ENCODE measurements at places on chromosomes 2 and 18.

DNA sequence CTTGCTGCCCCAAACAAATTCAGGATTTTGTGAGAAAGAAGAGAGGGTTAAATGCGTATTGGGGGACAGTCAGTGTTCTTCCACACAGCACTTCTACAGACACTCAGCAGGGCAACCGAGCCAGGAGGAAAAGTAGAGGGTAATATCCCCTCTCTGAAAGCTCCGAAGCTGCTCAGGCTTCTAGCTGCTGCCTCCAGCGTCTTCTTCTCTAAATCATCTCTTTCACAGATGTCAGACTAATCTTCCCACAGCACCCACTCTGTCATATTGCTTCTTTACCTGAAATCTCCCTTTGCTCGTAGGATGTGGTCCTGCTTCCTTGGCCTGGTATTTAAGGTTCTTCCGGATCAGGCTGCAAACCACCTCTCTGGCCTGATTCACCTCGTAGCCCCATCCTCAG lies 117.6 kb upstream of the HAAO start:
- DNase-seq = no peak

DNA sequence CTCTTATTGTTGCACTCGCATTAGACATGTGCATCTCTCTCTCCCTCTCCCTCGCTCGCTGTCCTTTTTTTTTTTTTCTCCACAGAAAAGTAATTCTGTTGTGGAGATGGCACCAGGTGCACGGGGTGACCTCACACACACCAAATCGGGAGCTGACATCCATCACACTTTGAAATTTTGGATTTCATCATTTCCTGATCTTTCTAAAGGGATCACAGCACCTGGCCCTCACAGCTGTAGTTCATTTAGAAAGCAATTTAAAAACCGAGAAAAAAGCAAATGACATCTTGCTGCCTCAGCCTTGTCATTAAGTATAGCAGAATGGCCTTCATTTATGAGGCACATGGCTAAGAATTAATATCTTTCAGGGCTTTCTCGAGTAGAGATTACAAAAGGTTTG lies 717.2 kb downstream of the RNF144A start:
- peak; percentile 75 for DNase-seq

DNA sequence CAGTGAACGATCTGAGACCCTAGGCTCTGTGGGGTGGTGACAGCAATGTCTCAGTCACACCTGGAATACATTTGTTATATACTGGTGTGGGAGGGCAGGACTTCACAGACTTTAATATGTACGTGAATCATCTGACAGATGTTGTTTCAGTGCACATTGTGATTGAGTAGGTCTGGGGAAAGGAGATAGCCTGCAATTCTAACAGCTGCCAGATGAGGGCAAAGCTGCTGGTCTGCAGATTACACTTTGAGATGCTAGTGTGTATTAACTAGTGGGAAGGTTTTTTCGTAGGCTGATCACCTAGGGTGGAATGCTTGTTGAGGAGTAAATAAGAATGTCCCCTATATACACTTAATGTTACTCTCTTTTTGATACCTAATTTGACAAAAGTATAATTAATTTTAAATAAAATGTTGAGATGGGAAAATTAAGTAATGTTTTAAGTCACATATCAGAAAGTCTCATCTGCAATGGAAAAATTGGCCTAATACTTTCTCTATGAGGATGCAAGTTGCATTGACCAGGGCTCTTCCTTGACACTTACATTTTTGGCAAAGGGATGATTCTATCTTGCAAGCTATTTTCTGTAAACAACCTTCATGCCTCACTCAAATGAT lies 496.9 kb upstream of the HNMT start:
- peak; percentile 53 for DNase-seq

DNA sequence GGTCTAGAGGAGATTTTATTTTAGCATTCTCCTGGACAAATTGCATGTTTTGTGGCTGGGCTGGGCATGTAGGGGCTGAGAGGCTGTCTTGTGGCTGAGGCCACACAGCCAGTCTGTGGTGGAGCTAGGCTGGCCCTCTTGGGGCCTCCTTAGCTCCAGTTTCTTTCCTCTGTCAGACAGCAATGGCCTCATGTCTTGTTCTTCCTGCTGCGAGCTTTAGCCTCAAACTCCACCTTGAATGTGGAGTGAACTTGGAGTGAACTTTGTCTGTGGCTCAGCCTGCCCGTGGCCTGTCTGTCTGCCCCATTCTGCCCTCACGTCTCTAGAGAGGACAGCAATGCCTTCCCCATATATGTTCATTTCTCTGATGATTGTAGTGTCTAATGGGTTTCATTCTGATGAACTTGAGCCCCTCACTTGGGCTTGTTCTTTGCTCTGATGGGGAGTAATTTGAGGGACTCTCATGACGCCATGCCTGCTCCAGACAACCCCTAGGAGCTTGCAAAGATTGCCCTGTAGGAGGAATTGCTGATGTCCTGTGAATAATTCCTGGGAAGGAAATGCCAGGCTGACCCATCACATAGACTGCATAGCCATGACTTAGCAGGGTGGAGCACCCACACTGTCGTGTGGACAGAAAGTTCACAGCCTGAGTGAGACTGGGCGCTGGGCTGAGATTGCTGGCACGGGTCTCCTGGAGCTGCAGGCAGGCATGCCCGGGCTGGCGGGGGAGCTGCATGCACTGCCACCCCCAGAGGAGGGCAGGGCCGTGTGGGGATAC lies 42.6 kb downstream of the ASAP2 start:
- no peak for DNase-seq

- DNase-seq = no peak
These were observed 302.0 kb upstream of the CCDC68 start for GRCh38 chr18:55261253-55261652.

DNA sequence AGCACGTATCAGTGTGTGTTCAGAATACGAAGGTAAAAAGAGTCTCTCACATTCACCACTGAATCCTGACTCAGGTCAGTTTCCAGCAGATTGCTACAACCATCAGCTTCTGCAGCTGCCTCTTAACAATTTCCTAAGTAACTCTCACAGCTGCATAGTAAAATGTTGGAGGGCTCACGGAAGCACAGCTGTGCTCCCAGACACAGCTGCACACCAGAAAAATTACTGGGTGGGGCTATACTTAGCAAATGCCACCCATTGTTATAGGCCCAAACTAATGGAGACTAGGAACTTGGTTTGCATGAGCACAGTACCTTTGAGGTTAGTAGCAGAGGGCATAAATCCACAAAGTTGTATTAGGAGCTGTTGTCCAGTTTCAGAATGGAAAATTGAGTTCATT lies 153.9 kb upstream of the ERBB4 start:
- DNase-seq = no peak

- DNase-seq = no peak
These were observed 72.8 kb downstream of the LPIN1 start for GRCh38 chr2:11819235-11819729.

- DNase-seq = peak; percentile 78
These were observed 168.4 kb upstream of the PKDCC start for GRCh38 chr2:41879235-41879916.

GRCh38 chr18:29071869-29072268 lies 894.9 kb upstream of the CDH2 start:
- no peak for DNase-seq

- no peak for DNase-seq
These were observed 105.6 kb upstream of the FHL2 start for GRCh38 chr2:105504459-105504858.

- DNase-seq = no peak
These were observed 121.8 kb downstream of the TGFA start for GRCh38 chr2:70431716-70432347.

- no peak for DNase-seq
These were observed 15.5 kb upstream of the MSH6 start for GRCh38 chr2:47767497-47767844.

GRCh38 chr2:17311771-17312511 lies 206.3 kb downstream of the RAD51AP2 start:
- no peak for DNase-seq

- peak; percentile 0 for DNase-seq
These were observed 77.0 kb upstream of the CNGA3 start for GRCh38 chr2:98269274-98269673.

GRCh38 chr2:110674620-110675555 lies 3.0 kb downstream of the BUB1 start:
- DNase-seq = no peak

- DNase-seq = no peak
These were observed 115.6 kb downstream of the INO80D start for GRCh38 chr2:205970348-205970747.

- no peak for DNase-seq
These were observed 136.3 kb upstream of the CCDC68 start for GRCh38 chr18:55095584-55095983.

DNA sequence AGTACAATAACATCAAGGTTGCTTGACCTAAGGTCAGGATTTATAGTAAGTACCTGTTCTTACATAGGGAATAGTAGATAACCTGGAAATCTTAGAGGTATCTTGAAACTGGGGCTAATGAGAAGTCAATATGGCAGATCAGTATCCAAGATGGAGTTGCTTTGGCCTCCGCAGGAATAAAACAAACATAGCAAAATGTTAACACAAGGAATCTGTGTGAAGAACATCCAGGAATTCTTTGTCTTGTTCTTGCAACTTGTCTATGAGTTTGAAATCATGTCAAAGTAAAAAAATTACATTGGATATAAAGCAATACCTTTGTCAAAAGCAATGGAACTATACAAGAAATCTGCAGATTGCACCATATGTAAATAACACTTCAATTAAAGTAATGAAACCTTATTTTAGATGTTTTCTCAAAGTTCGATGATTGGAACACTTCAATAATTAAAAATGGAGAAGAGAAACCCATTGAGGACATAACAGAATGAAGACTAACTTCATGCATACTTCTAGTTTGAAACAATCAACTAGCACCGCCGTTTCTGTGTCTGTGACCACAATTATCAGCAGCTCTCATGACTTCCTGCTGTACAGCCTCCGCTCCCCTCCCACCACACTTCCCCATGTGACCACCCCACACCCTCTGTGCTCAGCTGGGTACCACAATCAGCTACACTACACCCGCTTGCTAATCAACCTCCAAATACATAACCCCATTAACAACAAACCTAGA lies 27.6 kb downstream of the C2orf76 start:
- no peak for DNase-seq

DNA sequence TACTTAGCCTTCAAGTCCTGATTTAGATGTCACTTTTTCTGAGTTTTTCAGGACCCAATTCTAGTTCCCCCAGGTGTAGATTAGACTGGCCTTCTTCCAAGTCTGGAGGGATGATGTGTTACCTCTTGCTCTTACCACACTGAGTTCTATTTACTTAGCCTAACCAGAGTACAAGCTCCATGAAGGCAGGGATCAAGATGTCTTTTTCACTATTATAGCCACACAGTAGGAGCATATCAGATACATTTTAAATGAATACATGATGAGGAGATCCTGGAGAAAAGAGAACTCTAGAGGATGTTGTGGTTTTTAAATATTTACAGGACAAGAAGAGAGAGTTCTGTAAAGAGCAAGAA lies 30.3 kb downstream of the TMEM87B start:
- no peak for DNase-seq

- peak; percentile 5 for DNase-seq
These were observed 145.0 kb downstream of the TTC27 start for GRCh38 chr2:32772638-32773447.

DNA sequence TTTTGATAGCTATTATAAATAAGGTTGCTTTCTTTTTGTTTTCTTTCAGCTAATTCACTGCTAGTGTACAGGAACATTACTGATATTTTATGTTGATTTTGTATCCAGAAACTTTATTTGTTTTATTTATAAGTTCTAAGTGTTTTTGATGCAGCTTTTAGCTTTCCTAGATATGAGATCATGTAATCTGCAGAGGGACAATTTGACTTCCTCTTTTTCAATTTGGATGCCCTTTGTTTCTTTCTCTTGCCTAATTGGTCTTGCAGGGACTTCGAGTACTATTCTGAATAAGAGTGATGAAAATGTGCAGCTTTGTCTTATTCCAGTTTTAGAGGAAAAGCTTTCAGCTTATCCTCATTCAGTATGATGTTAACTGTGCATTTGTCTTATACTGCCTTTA lies 643.4 kb upstream of the CDH2 start:
- DNase-seq = no peak

DNA sequence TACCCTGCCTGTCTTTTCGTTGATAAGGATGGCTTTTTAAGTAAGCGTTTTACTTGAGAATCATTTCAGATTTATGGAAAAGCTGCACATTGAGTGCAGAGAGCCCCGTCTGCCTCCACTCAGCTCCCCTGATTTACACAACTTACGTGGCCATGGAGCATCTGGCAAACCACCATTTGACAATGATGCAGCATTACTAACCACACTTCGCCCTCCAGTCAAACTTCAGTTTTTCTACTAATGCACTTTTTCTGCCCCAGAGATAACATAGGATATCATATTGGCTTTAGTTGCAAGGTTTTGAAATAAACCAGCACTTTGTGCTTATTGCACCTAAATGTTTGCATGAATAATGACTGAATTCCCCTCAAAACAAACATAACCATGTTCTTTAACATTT lies 165.1 kb upstream of the TPO start:
- no peak for DNase-seq

DNA sequence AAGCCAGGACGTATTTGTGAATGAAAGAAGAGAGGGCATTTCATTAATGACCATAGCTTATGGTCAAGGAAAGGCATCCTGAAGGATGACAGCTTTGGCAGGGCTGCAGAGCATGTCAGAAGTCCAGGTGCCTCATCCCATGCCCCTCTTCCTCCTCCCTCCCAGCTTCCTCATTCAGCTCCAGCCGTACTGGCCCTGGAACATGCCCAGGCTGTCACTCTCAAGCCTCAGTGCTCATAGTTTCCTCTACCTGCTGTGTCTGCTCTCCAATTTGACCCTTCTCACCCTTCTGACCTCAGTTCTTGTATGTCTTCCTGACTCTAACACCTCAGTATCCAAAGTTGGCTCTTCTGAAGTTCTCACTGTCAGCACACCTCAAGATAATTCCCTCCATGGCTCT lies 695.8 kb upstream of the HS6ST1 start:
- DNase-seq = no peak

- no peak for DNase-seq
These were observed 18.3 kb upstream of the BMP10 start for GRCh38 chr2:68889500-68889899.

- no peak for DNase-seq
These were observed 26.5 kb upstream of the C2orf74 start for GRCh38 chr2:61135510-61135909.

DNA sequence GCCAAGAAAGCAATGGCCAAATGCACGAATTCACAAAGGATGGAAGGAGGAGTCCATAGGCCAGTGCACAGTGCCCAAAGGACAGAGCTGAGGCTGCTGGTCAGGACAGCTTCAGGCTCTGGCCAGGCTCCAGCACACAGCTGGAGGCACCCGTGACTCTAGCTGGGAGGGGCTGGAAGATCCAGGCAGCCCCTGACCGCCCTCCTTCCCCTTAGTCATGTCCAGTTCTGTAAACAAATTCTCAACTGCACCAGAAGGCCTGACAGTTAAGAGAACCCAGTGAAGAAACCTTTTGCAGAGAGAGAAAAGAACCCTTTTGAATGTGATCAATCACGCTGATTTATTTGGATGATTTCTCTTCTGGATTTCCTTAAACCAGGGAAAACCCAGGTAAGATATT lies 7.7 kb upstream of the YWHAQ start:
- no peak for DNase-seq

Data from DMS153 (cell line).